AG09319 (cell line): ENCODE measurements at places on chromosomes 3 and 15.

GRCh38 chr15:75200765-75201615, 692 bp upstream of the C15orf39 start:
- DNase-seq: no peak

DNA sequence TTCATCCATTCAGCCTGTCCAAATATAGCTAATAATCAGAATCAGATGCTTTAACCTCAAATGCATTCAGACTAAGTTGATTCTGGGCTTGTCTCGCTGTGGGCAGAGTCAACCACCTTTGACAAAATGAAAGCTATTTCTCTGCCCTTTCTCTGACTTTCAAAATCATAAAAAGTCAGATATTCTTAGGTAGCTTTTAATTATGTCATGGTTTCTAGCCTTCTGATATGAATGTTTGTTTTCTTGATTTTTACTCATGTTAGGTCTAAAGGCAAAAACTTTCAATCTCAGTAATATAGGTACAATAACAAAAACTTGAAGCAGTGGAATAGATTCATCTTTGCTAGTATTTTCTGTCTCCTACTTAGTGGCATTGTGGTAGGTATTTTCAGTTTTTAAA, 25.3 kb upstream of the C15orf61 start:
- DNase-seq: no peak

DNA sequence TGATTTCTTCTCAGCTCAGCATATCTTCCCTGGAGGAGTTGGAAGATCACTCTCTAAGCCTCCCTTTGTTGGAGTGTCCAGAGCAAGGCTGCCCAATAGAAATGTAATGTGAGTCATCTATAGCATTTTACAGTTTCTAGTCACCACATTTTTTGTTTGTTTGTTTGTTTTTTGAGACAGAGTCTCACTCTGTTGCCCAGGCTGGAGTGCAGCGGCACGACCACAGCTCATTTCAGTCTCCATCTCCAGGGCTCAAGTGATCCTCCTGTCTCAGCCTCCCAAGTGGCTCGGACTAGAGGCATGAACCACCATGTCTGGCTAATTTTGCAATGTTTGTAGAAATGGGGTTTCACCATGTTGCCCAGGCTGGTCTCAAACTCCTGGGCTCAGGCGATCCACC, 21.3 kb downstream of the KLHL6 start:
- DNase-seq: no peak

DNA sequence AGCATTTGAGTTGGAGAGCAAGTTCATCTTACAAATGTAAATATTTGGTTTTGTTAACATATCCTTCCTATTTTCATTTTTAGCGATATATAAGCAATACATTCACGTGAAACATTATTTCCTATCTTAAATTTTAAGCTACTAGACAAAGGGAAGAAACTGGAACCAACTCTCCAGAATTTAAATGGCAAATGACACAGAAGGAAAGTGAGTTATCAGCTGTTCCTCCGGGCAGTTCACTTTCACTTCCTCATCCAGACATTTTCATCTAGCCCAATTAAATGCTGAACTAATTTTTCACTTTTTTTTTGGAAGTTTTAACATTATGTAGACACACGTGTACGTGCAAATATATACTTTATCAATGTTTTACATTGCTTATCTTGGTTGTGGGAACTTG, 58.7 kb downstream of the MORC1 start:
- DNase-seq: no peak

DNA sequence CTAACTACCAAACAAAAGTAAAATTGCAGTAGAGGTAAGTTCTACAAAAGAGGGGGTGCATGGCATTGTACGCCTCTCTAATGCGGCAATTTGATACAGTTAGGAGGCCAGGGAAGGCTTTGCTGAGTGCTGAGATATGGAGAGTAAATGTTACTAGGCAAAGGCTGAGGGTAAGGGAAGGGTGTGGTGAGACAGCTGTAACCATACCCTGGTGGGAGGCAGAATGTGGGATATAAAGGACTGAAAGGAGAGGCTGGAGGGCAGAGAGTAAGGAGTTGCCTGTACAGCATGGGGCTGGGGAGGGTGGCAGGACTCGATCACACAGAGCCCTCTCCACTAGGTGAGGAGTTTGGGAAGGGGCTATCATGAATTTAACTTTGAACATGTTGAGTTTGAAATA, 106.3 kb downstream of the PDCD6IP start:
- no peak for DNase-seq

- no peak for DNase-seq
Measured at GRCh38 chr15:31069360-31070000, 32.0 kb downstream of the TRPM1 start.

GRCh38 chr15:87387766-87388165, 868.8 kb downstream of the NTRK3 start:
- DNase-seq: no peak

- no peak for DNase-seq
Measured at GRCh38 chr3:87508921-87509320, 232.5 kb upstream of the POU1F1 start.

DNA sequence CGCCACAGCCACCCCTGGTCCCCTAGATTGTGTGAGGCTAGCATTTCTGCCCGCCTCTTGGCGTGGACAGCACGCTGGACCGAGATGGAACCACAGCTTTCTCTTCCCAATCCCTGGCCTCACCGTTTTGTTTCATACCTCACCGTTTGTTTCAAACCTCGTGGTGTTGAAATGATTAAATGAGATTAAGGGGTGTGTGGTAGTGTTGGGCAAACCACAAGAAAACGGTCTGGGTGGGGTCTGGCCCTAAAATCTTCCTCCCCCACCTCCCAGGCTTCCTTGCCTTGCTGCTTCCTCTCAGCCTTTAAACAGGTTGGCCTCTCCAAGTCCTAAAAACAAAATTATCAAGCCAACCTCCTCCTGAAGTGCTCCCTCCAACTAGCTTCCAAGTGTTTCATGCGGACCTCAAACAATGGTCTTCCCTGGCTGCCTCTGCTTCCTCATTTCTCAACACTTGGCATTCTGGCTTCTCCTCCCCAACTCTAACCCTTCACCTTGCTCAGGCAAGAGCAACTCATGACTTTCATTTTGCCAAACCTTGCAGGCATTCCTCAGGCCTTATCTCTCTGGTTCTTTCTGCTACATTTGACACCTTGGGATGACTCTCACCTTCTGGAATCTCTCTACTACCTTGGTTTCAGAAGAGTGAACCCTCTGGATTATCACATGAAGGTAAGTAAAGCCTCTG, 1.4 kb upstream of the ATP13A3 start:
- DNase-seq: no peak

DNA sequence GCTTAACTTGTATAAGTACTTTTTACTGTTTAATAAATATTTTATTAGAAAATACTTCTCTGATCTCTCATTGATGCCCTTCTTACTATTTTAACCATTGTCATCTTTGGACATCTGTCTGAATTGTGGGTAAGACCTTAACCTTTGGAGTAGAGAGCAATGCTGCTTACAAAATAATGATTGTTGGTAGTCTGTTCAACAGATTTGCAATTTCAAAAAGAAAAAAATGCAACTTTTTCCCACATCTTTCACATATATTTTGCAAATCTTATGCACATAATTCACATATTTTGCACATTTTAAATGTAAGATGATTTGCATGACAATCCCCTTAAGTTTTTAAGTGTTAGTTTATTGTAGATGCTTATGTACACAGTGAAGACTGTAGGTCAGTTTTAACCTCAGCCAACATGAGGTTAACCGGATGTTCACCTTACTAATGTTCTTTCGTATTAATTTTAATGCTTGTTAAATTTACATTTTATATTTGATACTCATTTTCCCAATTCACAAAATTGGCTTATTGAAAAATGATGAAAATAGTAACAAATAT, 16.7 kb downstream of the C3orf38 start:
- DNase-seq: no peak

DNA sequence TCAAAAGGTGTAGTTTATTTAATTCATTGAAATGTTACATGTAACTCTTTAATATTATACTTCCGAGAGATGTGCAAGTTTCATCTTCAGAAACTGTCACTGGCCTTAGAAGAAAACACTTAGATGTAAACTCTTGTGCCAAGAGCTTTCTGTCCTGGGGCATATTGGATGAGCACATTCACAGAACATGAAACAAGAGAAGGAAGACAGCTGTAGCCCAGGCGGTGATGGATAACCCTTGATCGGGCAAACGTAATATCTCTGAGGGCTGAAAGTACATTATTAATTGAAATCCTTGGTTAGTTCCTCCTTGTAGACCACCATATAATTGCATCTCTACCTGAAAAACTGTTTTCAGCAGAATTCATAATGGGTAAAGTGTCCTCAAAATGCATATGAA, 67.4 kb downstream of the MECOM start:
- no peak for DNase-seq

DNA sequence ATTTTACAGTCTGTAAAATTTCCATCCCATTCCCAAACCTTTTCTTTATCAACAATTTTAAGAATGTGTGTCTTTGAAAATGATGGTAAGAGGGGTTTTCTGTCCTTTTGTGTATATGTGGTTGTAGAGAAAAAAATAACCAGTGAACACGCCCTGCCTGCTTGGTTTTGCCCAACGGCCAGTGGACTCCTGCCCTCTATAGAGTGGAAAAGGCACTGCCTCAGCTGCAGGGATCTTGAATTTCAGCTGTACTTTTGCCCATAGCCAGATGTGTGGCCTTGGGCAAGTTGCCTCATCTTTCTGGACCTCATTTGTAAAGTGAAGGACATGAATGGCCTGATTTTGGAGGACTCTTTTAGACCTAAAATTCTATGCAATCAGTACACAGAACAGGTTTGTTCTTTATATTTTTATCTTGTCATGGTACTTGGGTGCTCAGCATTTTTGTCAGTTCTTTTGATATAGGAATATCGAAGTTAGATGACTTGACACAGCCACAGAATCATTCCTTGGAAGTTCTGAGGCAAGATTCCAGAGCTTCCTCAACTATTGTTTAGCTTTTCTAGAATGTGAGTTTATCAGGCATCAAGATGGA, 81.0 kb downstream of the CLDN11 start:
- peak; percentile 74 for DNase-seq

GRCh38 chr3:48546203-48546829, 10.3 kb downstream of the PFKFB4 start:
- DNase-seq: no peak

GRCh38 chr3:32703491-32703972, 18.5 kb downstream of the CNOT10 start:
- peak; percentile 11 for DNase-seq

GRCh38 chr15:29345549-29346525, 76.2 kb upstream of the NSMCE3 start:
- no peak for DNase-seq

DNA sequence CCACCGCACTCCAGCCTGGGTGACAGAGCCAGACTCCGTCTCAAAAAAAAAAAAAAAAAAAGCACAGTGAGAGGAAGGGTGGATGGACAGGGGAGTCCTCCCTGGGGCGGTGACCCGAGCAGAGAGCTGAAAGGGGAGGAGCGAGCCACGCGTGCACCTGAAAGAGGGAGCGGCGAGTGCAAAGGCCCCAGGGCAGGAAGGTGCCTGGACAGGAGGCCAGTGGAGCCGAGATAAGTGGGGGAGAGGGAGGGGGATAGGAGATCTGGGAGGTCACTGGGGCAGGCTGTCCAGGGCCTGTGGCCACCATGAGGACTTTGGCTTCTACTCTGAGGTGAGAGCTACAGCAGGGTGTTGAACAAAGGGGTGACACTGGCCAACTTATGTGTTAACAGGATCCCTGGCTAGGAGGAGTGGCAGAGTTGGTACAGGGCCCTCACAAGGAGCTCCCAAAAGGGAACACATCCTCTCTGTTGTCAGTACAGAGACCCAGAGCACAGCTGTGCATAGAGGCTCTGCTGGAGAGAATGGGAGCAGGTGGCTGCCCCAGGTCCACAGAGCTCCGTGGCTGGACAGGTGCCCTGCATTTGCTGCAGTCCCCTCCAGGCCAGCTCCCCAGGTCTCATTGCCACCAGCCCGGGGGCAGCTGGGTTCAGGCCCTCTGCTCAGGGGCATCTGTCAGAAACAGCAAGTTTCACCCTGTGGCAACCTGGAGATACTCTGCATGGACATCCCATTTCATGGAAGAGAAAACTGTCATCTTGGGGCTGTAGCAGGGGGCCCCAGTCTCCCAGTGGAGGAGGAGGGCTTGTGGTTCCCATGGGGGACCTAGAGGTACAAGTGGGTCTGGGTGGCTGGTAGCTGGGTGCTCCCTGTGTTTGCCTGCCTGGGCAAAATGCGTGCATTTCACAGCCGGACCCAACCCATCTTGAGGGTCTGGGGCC, 28.5 kb downstream of the FBLN2 start:
- no peak for DNase-seq

DNA sequence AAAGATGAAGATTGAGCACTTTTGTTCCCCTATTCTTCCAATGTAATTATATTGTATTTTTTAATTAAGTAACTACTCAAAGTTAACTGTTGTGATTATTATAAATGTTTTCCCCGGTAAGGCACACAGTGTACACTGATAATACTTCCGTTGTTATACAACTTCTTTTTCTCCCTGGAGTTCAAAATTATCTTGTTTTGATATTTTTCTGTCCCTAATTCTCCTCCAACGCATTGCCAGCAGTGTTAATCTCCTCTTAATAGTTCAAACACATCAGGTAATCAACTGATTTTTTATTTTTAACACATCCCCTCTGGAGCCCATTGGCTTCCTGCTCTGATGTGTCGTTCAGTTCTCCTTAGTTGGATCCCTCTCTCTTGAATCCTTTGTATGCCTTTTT, 32.3 kb upstream of the MFSD1 start:
- no peak for DNase-seq

DNA sequence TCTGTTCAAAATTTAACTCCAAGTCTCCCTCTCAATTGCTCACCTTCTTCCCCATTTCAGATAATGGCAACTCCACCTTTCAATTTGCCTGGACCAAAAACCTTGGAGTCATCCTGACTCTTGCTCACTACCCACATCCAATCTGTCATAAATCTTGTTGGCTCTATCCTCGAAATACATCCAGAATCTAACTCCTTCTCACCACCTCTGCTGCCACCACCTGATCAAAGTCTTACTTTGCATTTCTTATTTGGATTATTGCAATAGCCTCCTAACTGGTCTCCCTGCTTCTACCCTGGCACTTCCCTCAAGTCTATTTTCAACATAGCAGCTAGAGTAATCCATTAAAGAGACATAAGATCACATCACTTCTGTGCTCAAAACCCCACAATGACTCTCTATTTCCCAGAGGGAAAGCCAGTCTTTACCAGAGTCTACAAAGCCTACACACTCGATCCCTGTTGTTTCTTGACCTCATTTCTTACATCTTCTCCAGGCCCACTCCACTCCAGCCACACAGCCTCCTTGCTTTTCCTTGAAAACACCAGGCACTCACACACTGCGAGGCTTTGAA, 86.6 kb downstream of the GPR156 start:
- DNase-seq: no peak

GRCh38 chr3:137035631-137036030, 77.8 kb downstream of the IL20RB start:
- DNase-seq: no peak

GRCh38 chr3:135038186-135038585, 243.1 kb downstream of the EPHB1 start:
- no peak for DNase-seq

GRCh38 chr3:59069838-59070237, 20.0 kb upstream of the CFAP20DC start:
- DNase-seq: no peak

DNA sequence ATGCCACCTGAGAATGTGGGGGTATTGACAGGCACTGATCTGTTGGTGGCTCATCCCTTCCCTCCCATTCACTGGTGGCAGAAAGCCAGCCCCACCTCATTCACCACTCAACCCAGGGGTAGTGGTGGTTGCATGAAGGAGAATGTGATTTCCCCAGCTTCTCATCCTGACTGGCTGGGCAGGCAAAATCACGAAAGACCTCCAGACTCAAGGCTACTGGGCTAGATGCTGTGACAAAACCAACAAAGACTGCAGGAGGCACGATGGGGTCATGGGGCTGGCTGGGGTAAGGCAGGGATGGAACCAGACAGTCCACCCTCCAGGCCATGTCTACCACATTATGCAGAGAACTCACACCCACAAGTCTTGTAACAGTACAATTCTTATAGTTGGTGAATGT, 33.9 kb downstream of the FSTL1 start:
- DNase-seq: no peak
